Smooth muscle cell of the brain vasculature (primary cell): ENCODE measurements at places on chromosomes 13 and 19.

DNA sequence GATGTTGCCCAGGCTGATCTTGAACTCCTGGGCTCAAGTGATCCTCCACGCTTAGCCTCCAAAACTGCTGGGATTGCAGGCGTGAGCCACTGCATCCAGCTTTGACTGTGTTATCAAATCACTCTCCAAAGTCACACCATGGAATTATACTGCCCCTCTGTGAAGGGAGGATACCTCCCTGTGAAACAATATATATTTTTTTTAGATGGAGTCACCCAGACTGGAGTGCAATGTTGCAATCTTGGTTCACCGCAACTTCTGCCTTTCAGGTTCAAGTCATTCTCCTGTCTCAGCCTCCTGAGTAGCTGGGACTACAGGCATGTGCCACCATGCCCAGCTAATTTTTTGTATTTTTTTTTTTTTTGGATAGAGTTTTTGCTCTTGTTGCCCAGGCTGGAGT, 7.7 kb downstream of the TYK2 start:
- DNase-seq, result no peak

DNA sequence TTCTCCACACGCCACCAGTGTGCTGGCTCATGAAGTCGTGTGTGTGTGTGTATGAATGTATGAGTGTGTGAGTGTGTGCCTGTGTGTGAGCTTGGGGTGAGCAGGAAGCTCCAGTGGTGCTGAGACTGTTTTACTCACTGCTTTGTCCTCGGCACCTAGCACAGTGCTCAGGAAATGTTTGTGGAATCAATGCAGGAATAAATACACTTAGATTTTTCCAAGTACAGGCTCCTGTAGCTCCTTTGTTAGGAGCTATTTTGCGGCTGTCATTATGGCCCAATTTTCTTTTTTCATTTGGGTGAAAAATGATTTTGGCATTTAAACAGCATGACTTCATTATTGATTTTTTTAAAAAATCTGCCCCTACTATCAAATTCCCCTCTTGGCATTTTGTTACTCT, 193.5 kb upstream of the KL start:
- DNase-seq, result no peak

- DNase-seq, result no peak
These were observed 222.0 kb downstream of the PCDH9 start for GRCh38 chr13:67008075-67008668.

DNA sequence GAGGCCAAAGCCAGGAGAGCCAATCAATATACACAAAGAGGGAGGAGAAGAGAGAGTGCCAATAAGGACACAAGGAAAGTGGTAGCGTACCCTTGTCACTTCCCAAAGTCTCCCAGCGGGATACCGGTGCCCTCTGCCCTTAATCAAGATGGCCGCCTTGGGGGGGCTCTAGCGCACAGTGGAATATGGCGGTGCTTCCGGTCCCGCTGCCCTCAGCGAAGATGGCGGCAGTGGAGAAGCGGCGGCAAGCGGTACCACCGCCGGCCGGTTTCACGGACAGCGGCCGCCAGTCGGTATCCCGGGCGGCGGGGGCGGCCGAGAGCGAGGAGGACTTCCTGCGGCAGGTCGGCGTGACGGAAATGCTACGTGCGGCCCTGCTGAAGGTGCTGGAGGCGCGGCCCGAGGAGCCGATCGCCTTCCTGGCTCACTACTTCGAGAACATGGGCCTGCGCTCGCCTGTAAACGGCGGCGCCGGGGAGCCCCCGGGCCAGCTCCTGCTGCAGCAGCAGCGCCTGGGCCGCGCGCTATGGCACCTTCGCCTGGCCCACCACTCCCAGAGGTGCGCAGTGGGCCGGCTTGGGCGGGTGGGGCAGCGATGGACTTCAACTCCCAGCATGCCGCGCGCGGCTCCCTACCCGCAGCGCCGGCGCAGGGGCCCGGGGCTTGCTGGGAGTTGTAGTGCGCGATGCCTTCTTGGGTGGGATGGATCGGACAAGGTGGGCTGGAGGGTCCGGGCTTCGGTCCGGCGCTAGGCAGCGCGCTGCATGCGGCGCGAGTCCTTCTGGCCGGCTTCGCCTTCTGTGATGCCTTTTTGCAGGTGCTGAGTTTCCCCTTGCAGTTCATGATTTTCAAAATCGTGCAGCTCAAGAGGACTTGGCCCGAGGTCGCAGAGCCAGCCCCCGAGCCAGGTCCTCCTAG, at the start of gene TPGS1:
TSS of gene TPGS1 (plus strand) at position 212 of the 918 bp plus-strand sequence. CDS start at position 222, 10 bp downstream.
- peak; percentile 99 for DNase-seq

DNA sequence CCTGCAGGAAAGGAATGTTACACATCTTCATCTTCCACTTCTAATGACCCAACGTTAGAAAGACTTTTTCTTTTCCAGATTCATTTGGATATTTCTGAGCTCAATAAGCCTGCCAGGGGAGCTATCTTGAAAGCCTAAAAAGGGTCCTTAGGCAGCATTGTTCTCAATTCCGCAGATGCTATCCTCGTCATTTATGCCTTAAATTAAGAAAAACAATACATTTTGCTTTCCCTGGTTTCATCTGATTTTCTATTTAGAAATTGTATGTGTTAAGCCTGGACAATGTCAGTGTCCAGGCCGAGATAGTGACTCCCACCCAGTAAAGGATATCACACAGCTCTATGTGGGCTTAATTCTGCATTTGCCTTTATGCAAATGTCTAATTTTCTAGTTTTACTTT, 721.3 kb downstream of the DIAPH3 start:
- no peak for DNase-seq

GRCh38 chr13:25764378-25764777, 287.4 kb downstream of the SHISA2 start:
- DNase-seq, result no peak

- DNase-seq, result no peak
These were observed 33.1 kb downstream of the MYO16 start for GRCh38 chr13:108662528-108662927.

DNA sequence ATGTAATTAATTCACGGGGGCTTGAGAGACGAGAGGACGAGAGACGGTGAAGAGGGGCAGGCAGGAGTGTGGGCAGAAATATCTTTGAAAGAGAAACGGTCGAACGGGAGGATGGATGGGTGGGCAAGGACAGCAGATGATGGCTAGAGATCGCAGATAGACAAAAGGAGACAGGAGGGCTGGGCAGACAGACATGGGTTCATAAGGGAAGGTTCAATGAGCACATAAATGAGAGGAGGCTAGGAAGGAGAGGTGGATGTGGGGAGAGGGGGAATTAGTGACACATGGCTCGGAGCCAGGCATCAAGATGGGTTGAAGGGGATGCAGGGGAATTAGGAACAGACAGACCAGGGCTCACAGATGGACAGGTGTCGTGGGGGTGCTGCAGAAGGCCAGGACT, 1.1 kb downstream of the SYT3 start:
- no peak for DNase-seq

DNA sequence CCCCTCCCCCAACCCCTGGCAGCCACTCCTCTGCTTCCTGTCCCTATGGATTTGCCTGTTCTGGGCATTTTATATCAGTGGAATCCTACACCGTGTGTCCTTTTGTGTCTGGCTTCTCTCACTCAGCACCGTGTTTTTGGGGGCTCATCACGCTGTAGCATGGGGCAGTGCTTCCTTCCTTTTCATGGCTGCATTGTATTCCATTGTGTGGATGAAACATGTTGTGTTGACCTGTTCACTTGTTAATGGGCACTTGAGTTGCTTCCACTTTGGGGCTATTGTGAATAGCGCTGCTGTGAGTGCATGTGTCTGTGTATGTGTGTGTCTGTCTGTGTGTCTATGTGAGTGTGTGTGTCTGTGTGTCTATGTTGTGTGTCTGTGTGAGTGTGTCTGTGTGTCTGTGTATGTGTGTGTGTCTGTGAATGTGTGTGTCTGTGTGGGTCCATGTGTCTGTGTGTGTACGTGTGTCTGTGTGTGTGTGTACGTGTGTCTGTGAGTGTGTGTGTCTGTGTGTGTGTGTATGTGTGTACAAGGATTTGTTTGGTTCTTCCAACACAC, 57.2 kb downstream of the AP1M1 start:
- DNase-seq, result no peak

DNA sequence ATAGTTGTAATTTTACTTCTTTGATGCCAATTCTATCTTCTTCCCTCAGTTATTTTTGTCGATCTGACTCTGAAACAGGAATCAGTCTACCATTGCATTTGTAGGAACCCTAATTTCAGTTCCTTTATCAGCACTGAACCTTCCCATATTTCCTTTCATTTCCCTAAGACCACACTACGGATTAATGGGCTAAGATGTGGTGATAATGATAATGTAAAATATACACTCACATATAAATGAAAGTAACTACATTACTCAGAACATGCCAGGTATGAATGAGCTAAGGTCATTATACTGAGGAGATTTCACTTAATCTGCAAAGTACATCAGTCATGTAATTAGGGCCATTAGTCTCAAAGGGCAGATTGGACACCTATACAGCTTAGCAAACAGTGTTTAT, 60.2 kb upstream of the RFC3 start:
- DNase-seq, result no peak
